NCI-H1417 treated with DMSO at 0.1 percent for 48 hours (cell line): ENCODE measurements at places on chromosomes 3 and 15.

DNA sequence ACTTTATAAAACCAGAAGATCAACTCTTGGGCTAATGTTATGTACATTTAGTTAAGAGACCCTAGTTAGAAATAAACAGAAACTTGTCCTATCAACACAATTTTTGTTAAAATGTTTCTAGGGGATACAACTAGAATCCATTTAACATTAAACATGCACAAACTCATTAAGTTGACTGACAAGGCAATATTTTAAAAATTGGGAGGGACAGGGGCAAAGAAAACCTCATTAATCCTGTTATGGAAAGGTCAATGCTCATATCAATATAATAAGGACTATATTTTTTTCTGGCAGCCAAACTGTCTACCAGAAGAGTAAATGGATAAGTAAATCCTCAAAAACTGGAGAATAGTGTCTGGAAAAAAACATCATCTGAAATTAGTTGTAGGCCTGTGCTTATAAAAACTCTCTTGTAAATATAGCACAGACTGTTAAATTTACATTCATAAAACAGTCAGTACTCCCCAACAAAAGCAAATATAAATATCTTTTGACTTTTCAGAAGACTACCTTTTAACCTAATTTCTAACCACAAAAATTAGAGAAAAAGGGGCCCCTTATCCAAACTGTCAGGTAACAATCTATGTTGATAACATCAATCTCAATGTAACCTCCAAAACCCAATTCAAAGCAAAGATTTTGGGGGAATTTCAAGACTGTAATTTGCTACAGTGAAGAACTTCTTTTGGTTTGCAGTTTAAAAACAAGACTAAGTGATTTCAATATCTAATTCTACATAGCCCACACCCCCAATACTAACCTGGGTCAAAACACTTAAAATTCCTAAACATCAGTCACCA is 4.2 kb downstream of the TRA2B start:
- DNase-seq = no peak

GRCh38 chr3:195806916-195807231 is 4.9 kb downstream of the MUC4 start:
- no peak for DNase-seq

GRCh38 chr3:194930377-194931204 is 244.9 kb downstream of the FAM43A start:
- no peak for DNase-seq

DNA sequence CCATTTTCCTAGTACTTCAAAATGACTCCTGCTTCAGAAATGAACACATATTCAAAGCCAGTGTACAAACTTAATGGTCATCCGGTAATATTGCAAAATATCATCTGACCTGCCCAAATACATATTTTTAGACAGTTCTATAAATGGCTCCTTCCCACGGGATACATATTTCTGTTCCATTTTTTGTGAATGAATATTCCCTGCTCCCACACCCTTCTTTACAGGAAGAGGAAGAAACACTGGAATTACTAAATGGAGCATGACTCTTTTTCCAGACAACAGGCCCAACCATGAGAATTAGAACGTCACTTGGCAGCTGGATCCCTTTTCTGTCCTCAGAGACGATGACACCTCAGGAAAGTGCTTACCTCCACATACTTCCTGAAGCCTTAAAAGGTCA is 38.0 kb upstream of the CBLB start:
- DNase-seq = no peak

GRCh38 chr3:115996420-115997108 is 373.3 kb downstream of the GAP43 start:
- no peak for DNase-seq

DNA sequence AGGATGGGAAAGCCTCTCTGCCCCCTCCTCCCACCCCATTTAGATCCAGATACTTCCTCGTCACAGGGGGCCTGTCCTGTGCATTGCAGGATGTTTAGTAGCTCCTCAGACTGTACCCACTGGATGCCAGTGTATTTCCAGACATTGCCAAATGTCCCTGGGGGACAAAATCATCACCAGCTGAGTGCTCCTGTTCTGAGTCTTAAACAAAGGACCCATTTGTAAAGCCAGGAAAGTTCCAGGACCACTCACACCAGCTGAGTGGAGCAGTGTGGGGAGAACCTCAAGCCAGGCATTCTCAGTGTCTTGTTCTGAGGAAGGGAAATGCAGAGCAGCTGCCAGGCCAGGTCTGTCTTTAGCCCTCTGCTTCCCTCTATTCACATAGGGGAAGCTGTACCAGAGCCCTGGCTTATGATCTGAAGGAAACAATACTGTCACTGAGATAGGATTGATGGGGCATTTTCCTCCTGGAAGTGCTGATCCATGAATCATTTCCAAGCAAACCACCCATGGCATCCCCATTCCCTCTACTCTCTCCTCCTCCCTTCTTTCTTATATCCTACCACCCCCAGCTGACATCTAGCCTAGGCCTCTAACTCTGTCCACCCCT is 67.4 kb upstream of the MEX3B start:
- no peak for DNase-seq

DNA sequence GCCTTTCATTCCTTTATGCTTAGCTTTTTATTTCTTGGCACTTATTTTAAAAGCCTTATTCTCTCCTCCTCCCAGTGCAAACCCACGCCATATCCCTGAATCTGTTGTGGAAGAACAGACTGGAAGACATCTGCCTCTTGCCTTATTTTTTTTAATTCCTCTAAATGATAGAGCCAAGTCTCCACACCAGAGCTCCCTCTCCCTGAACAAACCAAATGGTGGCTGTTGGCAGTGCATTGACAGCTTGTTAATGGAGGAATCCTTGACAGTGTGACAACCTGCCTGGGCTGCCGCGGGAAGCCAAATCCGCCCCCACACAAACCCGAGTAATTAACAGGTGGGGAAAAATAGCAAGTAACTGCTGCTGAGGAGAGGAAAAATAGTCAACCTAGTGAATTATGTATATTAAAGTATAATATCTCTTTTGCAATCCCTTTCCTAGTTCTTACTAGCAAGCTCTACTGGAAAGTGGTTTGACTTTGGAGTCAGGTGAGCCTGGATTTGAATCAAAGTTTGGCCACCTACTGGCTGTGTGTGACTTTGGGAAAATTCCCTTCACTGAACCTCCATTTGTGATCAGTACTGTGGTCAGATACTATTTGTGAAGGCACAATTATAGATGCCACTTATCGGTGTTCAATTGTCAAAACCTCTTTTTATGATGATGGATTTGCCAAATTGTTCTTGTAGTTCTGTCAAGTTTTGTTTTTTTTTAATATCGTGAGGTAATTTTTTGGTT is 589.6 kb downstream of the PDCD6IP start:
- no peak for DNase-seq

DNA sequence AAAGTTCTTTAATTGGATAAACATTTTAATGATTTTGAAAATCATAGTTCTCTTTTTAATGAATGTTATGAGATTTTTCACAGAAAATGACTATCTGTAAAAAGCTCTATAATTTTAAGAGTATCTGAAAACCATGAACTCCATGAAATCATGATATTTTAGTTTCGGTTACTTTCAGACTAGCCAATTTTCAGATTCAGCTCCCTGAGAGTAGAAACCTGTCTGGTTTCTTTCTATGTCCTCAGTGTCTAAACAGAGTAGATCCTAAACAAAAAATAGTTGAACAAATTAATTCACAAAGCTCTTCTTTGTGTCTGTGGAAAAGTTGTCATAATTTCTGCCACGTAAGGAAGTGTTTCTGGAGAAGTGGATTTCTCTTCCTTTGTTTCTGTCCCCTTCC is 1247.7 kb downstream of the NSUN3 start:
- no peak for DNase-seq

DNA sequence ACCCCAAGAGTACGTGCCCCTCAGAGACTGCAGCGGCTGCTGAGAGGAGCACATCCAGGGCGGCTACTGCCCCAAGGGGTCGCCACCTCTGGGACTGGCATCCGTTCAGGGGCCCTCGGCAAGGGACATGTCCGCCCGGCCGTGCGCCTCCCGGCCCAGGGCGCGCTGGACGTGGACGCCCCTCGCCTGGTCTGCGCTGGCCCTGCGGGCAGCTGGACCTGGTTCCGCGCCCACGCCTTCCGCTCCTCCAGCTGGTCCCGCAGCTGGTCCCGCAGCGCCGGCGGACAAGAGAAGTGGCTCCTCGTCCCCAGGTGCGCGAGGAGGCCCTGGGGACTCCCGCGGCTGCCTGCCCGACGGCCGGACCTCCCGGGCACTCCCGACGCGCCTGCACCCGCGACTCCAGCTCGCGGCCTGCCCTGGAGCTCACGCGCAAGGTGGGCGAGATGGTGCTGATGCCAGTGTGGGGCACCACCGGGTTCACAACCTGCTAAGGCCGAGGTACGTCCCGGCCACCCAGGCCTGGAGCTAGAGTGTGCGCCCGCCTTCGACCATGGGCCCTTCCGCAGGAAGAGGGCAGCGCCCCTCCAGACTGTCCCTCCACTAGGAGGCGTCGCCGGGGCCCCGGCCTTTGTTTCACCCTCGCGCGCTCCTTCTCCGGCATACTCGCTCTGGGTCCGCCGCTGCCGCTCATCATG is 14.4 kb upstream of the GP9 start:
- DNase-seq = no peak

DNA sequence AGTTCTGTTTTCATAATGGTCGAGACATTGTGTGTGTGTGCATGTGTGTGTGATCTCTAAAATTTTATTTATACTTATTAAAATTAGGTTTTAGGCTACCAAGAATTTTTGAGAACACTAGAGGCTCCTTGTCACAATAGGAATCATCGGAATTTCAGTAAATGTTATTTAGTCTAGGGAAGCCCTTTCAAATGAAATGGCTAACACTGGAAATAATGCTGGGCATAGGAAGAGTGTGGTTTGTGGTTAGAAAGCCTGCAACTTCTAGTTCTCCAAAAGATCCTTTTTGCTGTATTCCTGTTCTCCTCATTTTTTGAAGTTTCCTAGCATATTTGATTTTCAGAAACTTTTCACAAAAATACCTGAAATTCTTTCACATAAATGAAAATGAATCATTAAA is 92.5 kb upstream of the MBNL1 start:
- DNase-seq = no peak

DNA sequence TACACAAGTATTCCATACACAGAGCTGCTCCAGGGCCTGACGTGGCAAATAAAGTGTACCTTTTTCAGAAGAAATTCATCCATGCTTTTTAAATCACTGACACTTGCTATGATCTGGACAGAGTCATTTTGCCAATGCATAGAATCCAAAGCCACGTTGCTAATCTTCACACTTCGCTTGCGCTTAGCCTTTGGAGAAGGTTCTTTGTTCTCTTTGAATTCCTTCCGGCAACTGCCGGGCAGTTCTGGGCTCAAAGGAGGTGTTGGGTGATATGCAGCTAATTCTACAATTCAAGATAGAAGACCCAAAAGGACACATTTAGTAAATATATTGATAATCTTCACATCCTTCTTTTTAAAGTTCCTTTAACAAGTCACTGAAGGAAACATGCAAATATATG is 69.9 kb downstream of the NR2E3 start:
- no peak for DNase-seq

DNA sequence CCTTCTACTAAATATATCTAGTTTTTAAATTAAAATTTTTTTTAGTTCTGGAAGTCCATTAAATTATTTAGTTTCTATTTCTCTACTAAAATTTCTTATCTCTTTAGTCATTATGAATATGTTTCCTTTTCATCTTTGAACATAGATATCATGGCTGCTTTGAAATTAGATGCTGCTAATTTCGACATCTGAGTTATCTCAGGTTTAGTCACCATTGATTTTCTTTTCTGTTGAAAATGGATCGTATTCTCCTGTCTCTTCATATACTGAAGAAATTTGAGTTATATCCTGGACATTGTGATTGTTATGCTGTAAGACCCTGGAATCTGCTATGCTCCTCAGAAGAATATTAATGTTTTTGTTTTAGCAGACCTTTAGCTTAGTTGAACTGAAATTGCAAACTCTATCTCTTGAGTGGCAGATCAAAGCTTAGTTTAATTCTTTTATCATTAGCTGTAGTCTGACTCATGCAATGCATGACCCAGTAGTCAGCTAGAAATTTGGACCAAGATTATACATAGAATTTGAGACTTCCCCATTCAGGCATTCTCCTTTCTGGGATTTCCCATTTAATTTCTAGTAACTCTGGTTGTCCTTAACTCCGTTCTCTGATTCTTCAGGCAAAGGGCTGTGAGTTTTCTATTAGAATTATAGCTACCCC is 439.8 kb upstream of the IL12A start:
- no peak for DNase-seq

DNA sequence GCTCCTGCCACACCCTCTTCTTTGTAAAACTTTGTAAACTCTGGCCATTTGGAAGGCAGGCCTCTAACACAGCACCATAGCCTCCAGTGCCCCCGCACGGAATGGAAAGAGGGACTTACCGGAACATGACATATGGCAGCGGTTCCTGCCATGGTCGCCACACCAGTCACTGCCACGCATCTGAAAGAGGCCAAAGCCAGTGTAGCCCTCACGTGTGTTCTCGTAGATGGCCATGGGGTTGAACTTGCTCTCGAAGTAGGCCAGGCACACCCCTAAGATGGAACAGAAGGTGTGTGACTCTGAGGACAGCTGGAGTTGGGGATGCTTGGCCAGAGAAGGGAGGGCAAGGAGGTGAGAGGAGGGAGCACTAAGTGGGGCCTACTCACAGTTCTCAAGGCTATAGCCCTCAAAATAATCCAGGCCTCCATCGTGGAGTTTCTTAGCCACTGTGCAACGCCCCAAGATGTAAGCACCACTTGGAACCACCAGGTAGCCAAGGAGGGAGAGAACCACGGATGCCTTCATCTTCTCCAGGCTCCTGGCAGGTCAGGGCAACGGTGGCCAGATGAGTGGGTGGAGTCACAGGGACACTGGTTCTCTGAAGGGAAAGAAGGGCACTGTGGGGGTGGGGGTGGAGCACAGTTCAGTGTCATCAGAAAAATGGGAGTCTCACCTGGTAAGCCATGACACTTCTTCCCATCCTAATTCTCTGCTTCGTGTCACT is 3.5 kb downstream of the LYZL4 start:
- DNase-seq = no peak

DNA sequence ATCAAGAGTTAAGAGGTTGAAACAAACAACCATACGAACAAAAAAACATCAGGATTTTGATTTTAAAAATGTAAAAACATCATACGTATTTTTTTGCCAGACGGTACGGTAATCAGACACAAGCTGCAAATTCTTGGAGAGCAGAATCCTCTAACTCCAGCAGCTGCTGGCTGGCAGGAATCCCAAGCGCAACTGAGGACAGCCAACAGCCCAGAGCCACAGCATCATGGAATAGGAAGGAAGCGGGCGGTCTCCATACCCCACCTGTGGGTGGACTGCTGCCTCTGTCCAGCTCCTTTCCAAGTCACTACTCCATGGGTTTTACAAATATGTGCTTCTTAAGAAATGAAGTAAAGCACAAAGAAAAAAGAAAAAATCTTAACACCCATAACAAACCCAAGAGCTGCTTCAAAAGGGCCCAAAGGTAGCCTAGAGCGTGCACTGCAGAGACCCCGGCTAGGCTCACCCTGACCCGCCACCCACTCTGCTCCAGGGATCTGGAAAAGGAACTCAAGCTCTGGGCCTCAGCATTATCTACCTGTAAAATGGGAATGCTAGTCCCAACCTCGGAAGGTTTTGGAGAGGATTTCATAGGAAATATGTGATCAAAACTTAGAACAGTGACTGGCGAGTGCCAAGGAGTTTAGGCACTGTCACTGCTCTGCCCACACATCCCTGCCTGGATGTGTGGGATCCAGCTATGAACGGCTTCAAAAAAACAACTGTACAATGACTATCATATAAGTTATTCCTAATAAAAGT is 33.4 kb downstream of the ZXDC start:
- DNase-seq = no peak

- no peak for DNase-seq
Measured at GRCh38 chr15:36911322-36911944, 188.9 kb downstream of the MEIS2 start.

- DNase-seq = no peak
Measured at GRCh38 chr15:78638658-78639314, 2.2 kb downstream of the CHRNB4 start.
